Stimulated activated CD4-positive, alpha-beta T cell treated with anti-CD3 and anti-CD28 coated beads, Interleukin-12 subunit alpha, Interleukin-12 subunit beta, amount 100 ng/mL, for 48 hours (primary cell): ENCODE measurements at places on chromosomes 16 and 17.

- DNase-seq: no peak
These were observed 639.3 kb downstream of the TOX3 start for GRCh38 chr16:51907680-51908079.

DNA sequence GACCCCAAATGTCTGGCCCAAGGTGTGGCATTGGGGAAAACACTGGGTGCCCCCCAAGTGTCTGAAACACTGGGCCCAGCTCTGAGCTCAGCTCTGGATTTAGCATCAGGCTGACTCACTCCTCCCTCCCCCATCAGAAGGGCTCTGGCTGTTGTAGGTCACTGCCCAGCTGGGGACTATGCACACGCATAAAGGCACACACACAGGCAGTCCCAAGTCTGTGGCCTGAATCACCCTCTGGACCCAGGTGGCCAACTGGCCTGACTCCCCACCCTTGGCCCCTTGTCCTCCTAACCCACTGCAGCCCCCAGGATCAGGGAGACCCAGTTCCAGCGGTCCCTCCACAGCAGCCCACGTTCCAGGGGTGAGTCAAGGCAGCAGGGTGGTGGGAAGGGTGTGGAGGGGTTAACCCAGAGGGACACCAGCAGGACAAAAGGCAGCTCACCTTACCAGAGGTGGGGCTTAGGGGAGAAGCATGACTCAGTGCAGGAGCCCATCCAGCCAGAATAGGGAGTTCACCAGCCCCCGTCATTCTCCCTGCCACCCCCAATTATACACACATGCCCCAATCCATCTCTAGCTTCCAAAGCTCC lies 47.0 kb downstream of the MYO18A start:
- DNase-seq: no peak

DNA sequence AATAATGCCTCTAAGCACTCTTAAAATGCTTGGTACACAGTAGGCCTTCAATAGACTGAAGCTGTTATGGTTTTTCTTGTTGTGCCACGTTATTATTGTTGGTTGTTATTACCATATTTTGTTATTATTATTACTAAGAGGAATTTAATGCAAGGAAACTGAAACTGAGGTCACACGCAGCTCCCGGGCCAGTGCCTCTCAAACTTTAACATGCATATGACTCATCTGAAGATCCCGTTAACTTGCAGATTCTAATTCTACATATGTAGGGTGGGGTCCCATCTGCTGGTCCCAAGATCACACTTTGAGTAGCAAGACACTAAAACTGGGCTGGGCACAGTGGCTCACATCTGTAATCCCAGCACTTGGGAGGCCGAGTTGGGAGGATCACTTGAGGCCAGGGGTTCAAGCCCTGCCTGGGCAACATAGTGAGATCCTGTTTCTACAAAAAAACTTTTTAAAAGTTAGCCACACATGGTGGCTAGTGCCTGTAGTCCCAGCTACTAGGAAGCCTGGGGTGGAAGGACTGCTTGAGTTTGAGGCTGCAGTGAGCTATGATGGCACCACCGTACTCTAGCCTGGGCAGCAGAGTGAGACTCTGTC lies 888 bp downstream of the ACSM5 start:
- DNase-seq: no peak

DNA sequence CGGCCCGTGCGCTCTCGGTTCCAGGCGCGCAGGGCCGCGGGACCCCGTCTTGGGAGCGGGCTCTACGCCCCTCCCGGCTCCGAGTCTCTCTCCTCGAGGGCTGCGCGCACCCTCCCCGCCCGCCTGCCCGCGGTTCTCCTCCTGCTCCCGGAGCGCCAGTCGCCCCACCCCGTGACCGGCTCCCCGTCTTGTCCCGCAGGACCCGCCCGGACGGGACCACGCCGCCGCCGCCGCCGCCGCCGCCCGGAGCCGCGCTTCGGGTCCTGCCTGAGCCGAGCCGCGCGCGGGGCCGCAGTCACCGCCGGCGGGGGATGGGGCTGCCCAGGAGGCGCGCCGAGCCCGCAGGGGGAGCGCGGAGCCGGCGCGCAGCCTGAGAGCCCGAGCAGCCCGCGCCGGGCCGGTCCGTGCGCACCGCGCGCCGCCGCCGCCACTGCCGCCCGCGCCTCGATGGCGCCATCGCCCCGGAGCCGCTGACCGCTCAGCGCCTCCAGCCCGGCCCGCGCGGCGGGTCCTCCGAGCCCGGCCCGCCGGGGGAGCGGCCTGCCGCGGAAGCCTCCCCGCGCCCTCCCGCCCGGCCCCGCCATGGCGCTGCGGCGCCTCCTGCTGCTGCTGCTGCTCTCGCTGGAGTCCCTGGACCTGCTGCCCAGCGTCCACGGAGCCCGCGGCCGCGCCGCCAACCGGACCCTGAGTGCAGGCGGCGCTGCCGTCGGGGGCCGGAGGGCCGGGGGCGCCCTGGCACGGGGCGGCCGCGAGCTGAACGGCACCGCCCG lies at the start of gene SHISA6:
TSS of gene SHISA6 (plus strand) at position 373 of the 770 bp plus-strand sequence.
- no peak for DNase-seq

GRCh38 chr16:74601126-74601871 lies 5.6 kb downstream of the GLG1 start:
- DNase-seq: peak; percentile 40

GRCh38 chr17:52419229-52419641 lies 260.7 kb upstream of the CA10 start:
- DNase-seq: no peak

DNA sequence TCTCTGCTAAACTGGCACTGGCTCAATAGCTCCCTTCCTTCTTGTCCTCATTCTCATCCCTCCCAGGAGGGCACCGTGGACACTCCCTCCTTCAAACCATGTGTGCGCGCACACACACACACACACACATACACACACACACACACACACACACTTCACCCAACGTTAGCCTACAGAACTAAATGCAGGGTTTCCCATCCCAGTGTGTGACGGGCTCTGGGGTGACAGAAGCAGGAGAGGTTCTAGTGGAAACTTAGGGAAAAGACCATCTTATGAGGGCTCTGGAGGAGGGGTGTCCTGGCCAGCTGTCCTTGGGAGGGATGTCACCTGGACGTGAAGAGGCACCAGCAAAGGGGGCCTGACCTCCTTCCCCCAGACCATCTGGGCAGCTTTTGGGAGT lies 19.7 kb downstream of the OSBPL7 start:
- DNase-seq: no peak

DNA sequence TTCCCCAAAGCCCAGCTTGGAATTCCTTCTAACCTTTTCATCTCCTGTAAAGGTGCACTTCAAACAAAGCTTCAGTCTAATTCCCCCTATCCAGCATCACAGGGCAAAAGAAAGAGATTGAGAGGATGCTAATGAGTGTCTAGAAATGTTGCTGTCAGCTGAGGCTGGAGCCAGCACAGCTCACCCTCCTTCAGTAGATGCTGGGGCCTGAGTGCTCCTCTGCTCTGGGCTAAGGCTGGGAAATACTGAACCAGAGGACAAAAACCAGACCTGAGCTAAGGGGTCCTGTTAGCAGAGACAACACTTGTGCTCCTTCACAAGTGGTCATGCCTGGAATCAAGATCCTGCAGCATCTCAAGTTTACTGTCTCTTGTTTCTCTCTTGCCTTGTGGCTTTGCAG lies 85.0 kb downstream of the CHD9NB start:
- DNase-seq: no peak

DNA sequence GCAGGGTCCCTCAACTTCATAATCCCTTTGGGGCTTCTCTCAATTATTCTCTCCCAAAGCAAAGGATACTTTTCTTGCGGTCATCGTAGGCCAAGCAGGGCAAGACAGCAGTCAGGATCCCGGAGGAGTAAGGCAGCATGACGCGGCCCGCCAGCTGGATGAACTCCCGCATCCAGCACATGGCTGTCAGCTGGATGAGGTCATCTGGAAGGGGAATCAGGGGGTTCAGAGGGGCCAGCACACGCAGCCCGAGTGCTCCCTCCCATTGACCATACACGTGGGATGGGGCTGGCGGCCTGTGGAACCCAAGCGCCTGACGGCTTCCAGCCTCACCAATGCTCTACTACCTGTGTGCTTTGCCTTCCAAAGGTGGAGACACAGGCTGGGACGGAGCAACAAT lies 19.2 kb downstream of the VAC14 start:
- DNase-seq: no peak

- no peak for DNase-seq
These were observed 33.1 kb downstream of the KANSL1 start for GRCh38 chr17:46160169-46160568.

DNA sequence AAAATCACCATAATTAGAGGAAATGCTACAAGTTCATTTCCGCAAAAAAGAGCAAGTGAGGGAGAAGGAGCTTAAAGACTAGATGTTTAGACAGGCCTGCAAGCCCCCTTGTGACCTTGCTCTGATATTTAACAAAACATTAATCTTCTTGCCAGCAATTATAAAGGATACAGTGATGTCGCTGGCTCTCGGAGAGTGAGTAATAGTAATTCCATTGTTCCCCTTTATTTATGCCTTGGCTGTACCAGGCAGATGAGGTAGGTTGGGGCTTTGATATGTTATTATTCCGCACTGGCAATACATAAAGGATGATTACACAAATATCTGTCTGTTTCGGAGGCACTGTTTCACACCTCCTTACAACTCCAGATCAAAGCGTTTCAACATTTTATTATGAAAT lies 204.8 kb upstream of the SALL1 start:
- DNase-seq: no peak

DNA sequence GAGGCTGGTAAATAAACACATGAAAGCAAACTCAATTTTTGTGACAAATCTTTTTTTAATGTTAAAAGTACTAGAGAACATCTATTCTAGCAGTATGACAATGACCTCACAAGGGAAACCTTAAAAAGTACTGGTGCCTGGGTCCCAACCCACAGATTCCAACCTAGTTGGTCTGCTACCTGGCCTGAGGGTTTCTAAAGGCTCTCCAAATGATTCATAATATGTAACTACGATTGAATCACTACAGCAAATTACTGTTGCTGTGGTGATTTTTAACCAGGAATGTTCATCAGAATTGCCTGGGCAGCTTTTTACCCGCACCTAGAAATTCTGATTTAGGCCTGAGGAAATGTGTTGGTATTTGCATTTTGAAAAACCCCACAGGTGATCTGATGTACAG lies 26.1 kb downstream of the CDR2 start:
- no peak for DNase-seq

GRCh38 chr16:14175086-14175485 lies 104.0 kb downstream of the MRTFB start:
- no peak for DNase-seq

- no peak for DNase-seq
These were observed 2.0 kb upstream of the METRNL start for GRCh38 chr17:83077411-83077810.

DNA sequence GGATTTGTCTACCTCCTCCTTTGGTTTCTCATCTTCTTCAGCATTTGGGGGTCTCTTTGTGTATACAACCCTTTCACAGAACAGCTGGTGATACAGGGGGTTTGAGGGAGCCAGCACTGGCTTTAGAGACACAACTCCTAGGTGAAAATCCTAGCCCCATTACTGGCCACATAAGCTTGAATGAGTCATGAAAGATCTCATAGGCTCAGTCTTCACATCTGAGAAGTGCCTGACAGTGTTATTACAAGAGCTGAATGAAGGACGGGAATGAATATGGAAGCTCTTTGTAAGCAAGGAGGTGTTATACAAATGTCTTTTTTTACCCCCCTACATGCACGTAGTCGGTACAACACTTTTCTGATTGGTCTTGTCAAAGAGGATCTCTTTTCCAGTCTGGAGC lies 1.7 kb upstream of the B4GALNT2 start:
- DNase-seq: no peak

GRCh38 chr16:2497695-2498484 lies 15.9 kb upstream of the ATP6V0C start:
- no peak for DNase-seq

GRCh38 chr17:28487881-28488532 lies 14.6 kb downstream of the SLC13A2 start:
- no peak for DNase-seq
